ENCODE measurements at places on chromosomes 2 and 18.
A peak's percentile ranks its signal among the peaks of the same experiment; 100 is the strongest.

- DNase-seq = no peak
Observed at GRCh38 chr2:173860082-173860481, 105.1 kb downstream of the SP3 start.

DNA sequence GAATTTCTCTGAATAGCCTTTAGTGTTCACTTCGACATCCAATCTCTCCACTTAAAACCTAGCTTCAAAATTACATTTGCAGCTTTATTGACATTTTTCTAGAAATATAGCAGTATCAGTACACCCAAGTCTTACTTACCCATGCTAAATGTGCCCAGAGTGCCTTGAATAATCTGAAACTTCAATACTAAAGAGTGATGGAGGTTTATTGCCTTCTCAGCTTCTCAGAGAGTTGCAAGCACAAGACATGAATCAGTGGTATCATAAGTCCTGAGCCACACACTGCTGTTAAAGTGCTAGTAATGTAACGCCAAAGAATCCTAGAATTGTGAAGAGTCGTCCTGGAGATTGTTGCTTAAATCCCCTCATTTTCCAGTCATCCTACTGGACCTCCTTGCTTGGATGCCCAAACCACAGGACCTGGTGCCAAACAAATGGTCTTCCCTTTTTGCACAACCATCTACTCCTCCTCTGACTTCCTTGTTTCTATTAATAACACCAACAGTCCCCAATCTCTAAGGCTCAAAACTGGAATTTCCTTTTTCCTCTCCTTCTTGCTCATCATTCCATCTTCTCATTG lies 83.2 kb upstream of the SPATS2L start:
- DNase-seq = no peak

DNA sequence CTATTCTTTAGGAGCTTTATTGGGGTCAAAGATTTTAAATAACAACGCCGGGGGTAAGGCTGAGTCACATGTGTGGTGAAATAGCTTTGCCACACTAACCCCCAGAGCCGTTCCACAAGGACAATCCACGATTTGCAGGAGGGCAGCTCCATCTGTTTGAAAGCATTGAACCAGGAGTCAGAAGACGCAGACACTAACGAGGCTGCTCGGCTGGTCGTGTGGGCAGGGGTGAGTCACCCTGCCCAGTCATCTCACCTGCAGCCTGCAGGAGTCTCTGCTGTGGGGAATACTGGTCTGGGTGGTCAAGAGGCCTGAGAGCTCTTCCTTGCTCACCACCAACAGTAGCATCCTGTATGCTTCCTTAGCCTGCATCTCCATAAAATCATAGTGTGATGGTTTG lies 149.2 kb upstream of the NCK2 start:
- no peak for DNase-seq

- DNase-seq = no peak
Observed at GRCh38 chr2:219997341-219997851, 370.0 kb downstream of the SLC4A3 start.

DNA sequence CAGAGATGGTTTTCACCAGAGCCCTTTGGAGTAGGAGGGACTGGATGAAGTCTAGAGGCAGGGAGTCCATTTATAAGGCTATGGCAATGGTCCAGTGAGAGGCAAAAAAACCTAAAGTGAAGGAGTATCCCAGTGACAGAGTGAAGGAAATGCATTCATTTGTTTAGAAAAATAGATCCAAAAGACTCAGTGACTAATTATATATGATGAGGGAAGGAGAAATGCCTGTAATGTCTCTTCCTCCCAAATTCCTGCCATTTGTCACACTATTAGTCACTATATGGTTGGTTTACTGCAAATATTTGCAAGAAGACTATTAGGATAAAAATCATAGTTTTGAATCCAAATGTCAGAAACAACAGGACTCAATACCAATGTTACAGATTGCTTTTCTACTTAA lies 104.2 kb downstream of the ZNF521 start:
- no peak for DNase-seq

- no peak for DNase-seq
Observed at GRCh38 chr18:46794607-46795006, 37.8 kb upstream of the ST8SIA5 start.

DNA sequence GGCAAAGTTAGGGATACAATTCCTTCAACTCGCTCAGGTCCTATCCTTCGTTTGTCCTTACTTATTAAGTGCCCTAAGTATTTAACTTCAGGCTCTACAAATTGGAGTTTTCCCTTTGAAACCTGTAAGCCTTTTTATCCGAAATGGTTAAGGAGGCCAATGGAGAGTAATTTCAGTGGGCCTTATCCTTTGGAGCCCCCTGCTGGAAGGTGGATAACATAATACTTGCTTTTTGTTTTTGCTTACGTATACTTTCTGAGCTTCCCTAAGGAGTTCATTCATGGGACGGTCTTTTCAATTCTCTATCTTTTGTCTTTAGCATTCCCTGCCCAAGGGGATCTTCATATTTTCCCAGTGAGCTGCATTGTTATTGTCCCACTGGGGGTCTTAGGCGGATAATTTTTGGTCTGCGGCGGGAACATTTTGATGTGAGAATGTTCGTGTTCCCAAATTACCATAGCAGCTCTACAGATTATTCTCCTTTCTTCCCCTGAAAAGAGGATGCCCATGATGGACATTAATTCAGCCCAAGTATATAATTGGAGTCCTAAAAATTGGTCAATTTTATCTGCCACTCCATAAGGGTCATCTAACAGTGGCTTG lies 34.4 kb upstream of the TRAPPC8 start:
- DNase-seq = no peak

GRCh38 chr2:12507295-12507694 lies 209.4 kb upstream of the TRIB2 start:
- peak; percentile 80 for DNase-seq

GRCh38 chr2:234840336-234840735 lies 111.5 kb upstream of the SH3BP4 start:
- DNase-seq = no peak

DNA sequence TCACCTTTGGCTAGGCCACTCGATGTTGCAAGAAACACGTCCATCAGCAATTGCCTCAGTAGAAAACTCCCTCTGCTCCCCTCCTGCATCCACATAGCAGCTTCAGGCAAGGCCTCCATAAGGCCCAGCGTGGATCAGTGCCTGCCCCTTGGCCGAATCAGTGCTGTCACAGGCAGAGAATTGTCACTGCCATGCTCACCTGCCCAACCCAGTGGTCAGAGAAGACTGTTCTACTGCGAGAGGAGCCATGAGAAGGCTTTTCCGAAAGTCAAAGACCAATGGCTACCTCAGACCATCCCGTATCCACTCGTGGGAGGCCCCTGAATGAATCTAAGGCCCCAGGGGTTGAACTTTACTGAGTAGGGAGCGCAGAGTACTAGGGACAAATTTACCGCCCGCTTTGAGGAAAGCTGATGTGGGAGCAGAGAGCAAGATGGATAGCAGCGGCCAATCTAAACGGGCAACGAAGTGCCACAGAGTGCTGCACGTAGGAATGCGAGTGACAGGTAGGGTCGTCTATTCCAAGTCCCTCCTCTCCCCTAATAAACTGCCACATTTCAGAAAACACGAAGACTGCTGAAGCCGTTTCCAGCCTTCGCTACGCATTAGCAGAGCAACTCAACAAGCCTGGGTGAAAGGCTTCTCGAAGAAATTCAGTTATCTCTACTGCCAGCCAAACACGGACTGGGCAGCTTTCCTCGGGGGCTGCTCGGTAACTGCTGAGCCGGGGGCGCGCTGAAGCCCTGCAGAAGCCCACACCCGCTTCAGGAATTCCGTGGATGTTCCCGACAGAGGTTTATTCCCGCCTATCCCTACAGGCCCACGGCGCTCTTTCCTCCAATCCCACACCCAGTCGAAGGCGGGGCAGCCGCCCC lies 968 bp upstream of the RALBP1 start:
- no peak for DNase-seq

- no peak for DNase-seq
Observed at GRCh38 chr2:1544478-1545069, 131.3 kb downstream of the TPO start.

- no peak for DNase-seq
Observed at GRCh38 chr18:72376256-72376655, 167.9 kb downstream of the CBLN2 start.

DNA sequence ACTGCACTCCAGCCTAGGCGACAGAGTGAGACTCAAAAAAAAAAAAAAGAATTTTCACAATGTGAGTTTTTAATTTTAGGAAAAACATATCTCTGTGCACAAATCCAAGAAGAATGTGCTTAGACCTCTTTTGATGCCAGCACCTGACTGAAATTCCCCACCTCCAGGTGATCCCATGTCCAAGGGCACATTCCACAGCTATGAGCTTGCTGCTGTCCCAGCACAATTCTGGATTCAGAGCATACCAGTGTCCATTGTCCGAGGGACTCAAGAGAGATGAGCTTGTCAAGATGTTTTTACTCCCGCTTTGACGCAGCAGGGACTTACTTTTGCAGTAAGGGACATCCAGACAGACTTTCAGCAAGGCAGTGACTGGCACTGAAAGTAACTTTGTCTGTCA lies 489.1 kb upstream of the ACVR2A start:
- DNase-seq = no peak

DNA sequence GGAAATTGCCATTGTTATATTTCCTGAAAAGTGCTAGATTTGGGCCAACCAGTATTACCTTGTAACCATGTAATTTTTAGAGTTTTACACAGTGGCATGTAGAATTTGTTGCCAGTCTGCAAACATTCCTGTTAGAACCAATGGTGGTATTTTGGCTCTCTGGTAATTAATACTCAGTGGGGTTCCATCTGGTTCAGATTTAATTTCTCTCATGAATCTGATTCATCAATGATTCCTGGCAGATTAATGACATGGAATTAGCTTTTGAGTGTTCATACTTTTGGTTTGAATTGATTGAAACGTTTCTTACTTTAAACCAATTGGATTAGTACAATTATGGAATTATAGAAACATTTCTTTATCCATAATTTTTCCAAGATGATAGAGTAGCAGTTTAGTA lies 93.2 kb downstream of the MC4R start:
- no peak for DNase-seq

Measured in activated CD8-positive, alpha-beta memory T cell treated with anti-CD3 and anti-CD28 coated beads for 4 hours (primary cell).